ENCODE measurements at places on chromosomes 16 and 17.

GRCh38 chr17:27631411-27631760, 398 bp downstream of the LGALS9 start:
- DNase-seq, result no peak

- peak; percentile 86 for DNase-seq
These were observed at the start of gene ZNF267 for GRCh38 chr16:31873556-31874365. Gene ZNF267 (plus strand): TSS chr16:31873807. CDS start chr16:31873967, 160 bp downstream.

- DNase-seq, result no peak
These were observed 9.2 kb downstream of the RGS11 start for GRCh38 chr16:266258-267164.

GRCh38 chr16:4780235-4780634, 7.9 kb downstream of the SEPTIN12 start:
- no peak for DNase-seq

- peak; percentile 80 for DNase-seq
These were observed 394.7 kb downstream of the SOX9 start for GRCh38 chr17:72515291-72516065.

DNA sequence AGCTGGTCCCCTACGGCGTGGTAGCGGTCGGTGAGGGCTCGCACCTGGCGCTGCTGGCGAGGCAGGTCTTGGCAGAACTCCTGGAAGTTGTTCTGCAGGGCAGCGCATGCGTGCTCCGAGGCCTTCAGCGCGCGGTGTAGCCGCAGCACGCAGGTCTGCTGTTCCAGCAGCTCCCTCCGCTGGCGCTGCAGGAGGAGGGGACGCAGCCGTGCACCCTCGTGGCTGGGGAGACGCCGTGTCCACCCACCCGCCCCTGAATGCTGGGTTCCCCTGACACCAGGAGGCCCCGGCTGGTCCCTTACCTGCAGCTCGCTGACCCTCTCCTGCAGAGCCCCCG, 12.2 kb downstream of the EVPL start:
- DNase-seq, result no peak

- DNase-seq, result no peak
These were observed 27.2 kb upstream of the XYLT2 start for GRCh38 chr17:50318501-50319285.

GRCh38 chr16:10245002-10245401, 62.8 kb upstream of the GRIN2A start:
- DNase-seq, result no peak

DNA sequence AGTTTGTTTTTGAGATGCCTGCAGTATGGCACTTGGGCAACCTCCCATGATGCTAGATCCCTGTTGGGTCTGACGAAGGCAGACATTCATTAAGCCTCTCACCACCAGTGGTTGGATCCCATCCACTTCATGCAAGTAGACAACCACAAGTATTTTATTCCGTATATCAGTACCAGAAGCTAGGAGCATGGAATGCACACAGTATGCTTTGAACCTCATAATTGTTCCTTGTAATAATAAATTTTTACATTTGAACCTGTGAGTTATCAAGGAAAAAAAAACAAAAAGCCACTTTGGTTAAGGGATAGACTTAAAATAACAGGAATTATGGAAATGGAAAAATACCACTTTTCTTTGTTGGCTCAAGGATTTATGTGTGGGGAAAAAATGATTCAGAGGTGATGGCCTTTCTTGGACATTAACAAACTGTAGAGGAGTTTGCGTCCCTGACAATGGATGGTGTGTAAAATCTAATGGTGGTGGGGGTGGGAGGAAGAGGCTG, 107.1 kb upstream of the KCNJ16 start:
- DNase-seq, result no peak

GRCh38 chr17:50658616-50659015, 23.9 kb downstream of the ABCC3 start:
- DNase-seq, result no peak

Data from DMS79 treated with DMSO at 0.1 percent for 48 hours (cell line).